MCF 10A (cell line): ENCODE measurements at places on chromosomes 3 and 15. TPM values are rescaled to one million over a fixed set of nuclear protein-coding genes. Genes with fewer than 3 reads are reported as not detected.

GRCh38 chr3:105254154-105254553, 112.6 kb upstream of the ALCAM start:
- no peak for DNase-seq

DNA sequence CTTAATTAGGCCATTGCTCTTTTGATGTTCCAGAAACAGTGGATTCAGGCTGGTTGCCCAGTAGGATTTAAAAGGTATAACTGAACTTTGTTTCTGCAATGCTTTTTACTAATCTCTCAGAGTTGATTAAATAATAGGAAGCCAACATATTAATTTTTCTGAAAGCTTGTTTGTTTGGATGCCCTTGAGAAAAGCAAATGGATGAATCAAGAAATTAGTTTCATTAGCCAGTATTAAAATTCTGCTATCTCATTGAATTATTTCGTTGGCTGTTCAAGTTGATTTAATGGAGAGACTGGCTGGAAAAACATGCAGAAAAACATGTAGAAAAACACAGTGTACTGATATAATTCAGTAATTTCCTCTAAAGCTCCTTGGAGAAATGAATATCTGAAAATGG, 178.9 kb upstream of the THRB start:
- no peak for DNase-seq

Gene GOLGA8M
- total RNA-seq: 1.2 and 1.6 TPM in 2 replicates

DNA sequence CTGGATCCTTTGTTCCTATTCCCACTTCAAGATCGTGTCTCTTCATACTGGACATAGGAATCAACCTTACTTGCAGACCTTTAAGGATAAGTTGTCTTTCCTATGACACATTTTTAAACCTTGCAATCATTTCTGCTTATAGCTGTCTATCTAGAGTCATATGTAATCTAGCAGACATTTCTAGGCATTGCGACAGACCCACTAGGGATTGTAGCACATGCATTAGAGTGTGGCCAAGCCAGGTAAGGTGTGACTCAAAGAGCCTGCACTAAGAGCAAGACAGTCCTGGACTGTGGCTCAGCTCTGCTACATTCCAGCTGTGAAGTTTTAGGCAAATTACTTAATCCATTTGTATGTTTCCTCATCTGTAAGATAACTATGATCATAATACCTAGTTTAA, 38.8 kb upstream of the BFSP2 start:
- DNase-seq: peak; percentile 42

DNA sequence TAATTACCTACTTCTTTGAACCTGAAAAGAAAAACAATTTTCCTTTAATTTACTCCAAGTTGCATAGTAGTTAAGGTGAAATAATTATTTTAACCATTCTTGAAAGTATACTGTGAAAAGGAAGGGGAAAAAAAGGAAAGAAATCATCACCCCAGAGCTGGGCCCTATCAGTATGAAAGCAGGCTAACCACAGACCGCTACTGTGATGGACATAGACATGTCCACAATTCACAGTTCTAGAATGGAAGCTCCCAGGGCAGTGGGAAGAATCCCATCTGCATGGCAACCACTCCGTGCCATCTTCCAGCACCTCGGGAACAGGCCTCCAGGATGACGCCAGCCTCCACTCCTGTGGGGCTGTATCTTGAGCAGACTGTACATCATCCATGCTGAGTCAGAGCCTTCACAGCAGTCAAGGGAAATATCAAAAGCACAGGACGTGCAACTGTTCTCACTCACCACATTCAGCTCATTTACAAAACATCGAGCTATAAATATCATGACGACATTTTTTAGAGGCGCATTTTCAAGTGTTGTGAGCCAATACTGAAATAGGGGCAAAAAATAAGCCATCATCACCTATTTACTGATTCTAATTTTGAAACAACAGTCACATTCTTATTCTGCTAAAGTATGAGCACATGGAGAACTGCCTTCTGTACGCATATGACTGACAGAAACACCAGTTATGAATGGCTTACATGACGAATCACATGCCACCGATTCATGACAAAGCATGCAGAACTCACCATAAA, 119.7 kb downstream of the SNRK start:
- peak; percentile 7 for DNase-seq

- no peak for DNase-seq
These were observed 53.9 kb downstream of the QTRT2 start for GRCh38 chr3:114110439-114110838.

DNA sequence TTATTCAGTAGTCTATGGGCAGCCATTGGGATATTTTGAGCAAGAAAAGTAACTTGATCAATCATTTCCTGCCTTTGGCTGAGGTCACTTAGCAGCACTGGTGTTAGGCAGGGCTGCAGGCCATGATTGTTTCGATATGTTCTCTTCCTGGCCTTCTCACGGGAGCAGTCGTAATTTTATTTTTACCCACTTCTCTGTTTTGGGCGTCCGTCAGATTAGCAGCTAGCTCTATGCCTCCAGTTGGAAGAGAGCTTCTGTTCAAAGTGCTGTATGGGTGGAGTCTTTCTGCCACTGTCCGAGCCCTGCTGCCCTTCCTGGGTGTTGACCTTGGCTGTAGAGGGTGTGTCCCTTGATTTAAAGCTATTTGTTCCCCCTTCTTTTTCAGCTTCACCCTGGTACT, 123.4 kb upstream of the ROPN1 start:
- DNase-seq: no peak

Gene ERC2
- 0.42 and 0.44 TPM in 2 replicates for total RNA-seq
